ENCODE measurements at places on chromosomes 7 and 10. TPM values are rescaled to one million over a fixed set of nuclear protein-coding genes. Genes with fewer than 3 reads are reported as not detected.

BLNK gene
- total RNA-seq: 0.28 TPM

ZNF365 gene
- total RNA-seq: 2.8 TPM

KRIT1 gene
- total RNA-seq: 43.9 TPM

FAM25C gene
- total RNA-seq: not detected

SPDYE2 gene
- not detected for total RNA-seq

OR6B1 gene
- not detected for total RNA-seq

OR13A1 gene
- not detected for total RNA-seq
